ENCODE measurements at places on chromosomes 3 and 15.

- no peak for DNase-seq
Measured at GRCh38 chr3:177377166-177377565, 179.9 kb upstream of the TBL1XR1 start.

- peak; percentile 81 for DNase-seq
Measured at GRCh38 chr15:31327669-31328427, 1.2 kb downstream of the KLF13 start.

DNA sequence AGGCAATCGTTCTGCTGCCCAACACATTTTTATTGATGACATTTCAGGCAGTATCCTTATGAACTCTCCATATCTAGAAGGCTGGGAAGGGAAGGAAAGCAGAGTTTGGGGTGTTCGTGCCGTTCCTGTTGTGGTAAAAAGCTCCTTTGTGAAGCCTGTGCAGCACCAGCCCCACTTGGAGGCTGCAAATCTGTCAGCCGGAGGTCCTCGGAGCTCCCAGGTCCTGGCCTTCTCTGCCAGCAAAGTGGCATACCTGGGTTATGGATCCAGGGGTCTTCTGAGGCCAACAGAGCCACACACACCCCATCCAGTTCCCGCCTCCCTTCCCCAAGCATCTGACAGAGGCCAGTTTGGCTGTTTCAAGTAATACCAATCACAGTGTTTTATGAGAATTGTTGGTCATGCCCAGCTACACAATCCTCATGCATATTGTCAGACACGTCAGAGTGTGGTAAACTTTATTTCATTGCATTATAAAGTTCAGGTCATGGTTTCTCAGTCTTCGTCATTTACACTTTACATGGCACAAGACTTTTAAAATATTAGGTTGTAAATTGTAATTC, 15.9 kb upstream of the USP3 start:
- DNase-seq, result no peak

DNA sequence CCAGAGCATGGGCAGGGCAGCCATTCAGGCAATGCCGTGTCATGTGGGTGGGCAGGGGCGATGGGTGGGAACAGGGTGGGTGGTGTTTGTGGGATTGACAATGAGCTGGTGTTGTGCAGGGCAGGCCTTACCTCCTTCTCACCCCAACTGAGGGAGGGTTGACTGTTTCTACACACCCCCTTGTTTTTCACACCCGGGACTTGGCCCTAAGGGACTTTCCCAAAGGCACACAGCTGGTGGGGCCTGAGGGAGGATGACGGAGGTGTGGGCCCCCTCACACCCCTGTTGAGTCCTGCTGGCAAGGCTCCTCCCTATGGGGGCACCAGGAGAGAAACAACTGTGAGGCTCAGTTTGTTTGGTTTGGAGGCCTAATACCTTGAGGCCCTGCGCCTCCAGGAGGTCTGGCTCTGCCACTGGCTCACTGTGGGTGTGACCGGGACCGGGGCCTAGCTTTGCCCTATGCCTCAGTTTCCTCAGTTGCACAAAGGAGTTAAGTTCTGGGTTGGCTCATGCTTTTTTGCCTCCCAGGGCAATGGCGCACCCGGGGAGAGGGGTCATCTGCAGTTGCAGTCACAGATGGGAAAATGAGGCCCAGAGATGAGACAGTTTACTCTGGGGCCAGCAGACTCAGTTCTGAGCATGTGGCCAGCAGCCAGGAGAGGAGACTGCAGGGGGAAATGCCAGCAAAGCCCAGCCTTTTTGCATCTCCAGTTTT, 5.1 kb upstream of the DNAH1 start:
- DNase-seq, result no peak

GRCh38 chr15:95249524-95249923, 1018.2 kb downstream of the MCTP2 start:
- no peak for DNase-seq

- no peak for DNase-seq
Measured at GRCh38 chr3:48470286-48470685, 23.7 kb downstream of the ATRIP start.

- no peak for DNase-seq
Measured at GRCh38 chr3:177561365-177561764, 364.1 kb upstream of the TBL1XR1 start.

- no peak for DNase-seq
Measured at GRCh38 chr15:82831894-82832600, 22.6 kb downstream of the WHAMM start.

GRCh38 chr3:64030741-64031140, 7.4 kb upstream of the PSMD6 start:
- DNase-seq, result peak; percentile 82

GRCh38 chr3:94615275-94616065, 552.6 kb downstream of the NSUN3 start:
- DNase-seq, result no peak

DNA sequence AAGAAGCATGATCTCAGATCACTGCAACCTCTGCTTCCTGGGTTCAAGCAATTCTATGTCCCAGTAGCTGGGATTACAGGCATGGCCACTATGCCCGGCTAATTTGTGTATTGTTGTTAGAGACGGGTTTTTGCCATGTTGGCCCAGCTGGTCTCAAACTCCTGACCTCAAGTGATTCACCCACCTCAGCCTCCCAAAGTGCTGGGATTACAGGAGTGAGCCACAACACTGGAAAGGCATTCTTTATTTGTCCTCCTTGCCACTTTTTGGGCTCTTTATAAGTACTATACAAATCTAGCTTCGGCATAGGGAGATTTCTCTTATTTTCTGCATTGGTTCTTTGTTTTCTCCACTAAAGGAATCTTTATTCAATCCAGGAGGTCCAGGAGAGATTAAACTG, 18.6 kb downstream of the CMTM8 start:
- no peak for DNase-seq

- no peak for DNase-seq
Measured at GRCh38 chr3:130414457-130414856, 69.0 kb downstream of the COL6A5 start.

GRCh38 chr3:171810629-171811294, 479 bp upstream of the PLD1 start:
- no peak for DNase-seq

GRCh38 chr3:143526011-143526545, 322.2 kb downstream of the SLC9A9 start:
- DNase-seq, result no peak

GRCh38 chr3:126959921-126960603, 22.9 kb upstream of the PLXNA1 start:
- DNase-seq, result peak; percentile 52

GRCh38 chr3:188026191-188026968, 127.6 kb upstream of the LPP start:
- DNase-seq, result no peak

GRCh38 chr3:193086681-193087080, 154.3 kb upstream of the PLAAT1 start:
- no peak for DNase-seq

- no peak for DNase-seq
Measured at GRCh38 chr15:100340721-100341238, 995 bp downstream of the ADAMTS17 start.

- no peak for DNase-seq
Measured at GRCh38 chr3:184239221-184239620, 9.5 kb downstream of the ALG3 start.

GRCh38 chr15:40960925-40961324, 7.7 kb downstream of the CHAC1 start:
- peak; percentile 44 for DNase-seq

All from sigmoid colon (tissue), 7 donors.